NCI-H2081 treated with DMSO at 0.1 percent for 48 hours (cell line): ENCODE measurements at places on chromosomes 16 and 17.

GRCh38 chr16:47110939-47111338 lies 32.8 kb downstream of the NETO2 start:
- no peak for DNase-seq

- DNase-seq = no peak
These were observed 101.4 kb upstream of the ZFHX3 start for GRCh38 chr16:73149334-73149733.

- DNase-seq = no peak
These were observed 6.2 kb upstream of the NUPR1 start for GRCh38 chr16:28544998-28545397.

DNA sequence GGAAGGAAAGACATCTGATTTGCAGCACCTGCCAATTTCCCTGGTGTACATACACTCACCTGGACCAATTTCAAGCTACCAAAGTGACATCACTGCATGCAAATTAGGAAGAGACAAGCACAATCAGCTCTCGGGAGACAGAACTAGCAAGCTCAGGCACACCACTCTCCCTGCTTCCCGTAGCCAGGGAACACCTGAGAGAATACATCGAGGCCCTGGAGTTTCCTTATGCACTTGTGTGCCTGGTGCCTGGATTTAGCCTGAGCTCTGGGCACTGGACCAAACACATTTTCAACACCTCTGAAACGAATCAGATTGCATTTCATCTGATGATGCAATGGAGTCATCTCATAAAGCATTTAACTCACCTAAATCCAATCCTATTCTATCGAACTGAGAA lies 110.5 kb downstream of the HS3ST2 start:
- DNase-seq = no peak

DNA sequence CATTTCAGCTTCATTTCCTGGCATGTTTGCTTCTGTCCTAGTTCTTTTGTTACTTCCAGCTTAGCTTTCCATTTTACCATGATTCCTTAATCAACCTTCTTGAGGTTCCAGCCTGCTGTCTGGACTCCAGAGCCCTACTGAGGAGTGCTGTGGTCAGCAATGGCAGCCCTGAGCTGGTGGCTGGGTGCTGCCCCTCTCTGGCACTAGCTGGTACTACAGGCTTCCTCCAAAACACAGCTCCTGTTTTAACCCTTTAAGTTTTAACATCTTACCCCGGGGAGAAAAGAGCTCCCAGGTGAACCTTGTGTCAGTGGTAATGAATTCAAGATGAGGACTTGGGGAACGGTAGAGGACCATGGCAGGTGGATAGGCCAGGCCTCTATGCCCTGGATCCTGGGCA lies 395.5 kb downstream of the TMEM114 start:
- no peak for DNase-seq

DNA sequence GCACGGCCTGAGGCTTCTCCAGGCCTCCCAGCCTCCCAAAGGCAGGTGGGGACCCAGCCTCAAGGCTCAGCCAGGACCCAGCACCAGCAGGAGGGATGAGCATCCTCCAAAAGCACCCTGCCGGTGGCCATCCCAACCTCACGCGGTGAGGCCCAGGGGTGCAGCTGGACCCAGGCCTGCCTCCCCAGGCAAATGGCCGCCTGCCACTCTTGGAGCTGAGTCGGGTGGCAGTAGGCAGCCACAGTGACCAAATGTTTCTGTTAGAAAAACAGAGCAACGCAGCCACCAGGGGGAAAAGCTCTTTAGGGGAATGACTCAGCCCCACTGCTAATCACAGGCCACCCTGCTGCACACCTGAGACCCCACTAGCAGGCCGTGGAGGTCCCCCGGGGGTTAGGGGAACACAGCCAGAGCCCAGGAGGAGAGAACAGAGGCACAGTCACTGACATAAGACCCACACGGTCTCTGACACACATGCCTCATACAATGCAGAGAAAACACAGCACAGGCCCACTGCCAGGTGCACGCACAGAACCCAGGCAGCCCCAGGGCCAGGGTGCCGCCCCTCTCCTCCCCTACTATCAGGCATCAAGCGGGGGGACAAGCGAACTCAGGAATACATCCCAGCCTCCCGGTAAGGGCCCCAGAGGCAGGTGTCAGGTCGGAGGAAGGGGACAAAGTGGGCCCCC lies 12.4 kb downstream of the BCAR1 start:
- no peak for DNase-seq

DNA sequence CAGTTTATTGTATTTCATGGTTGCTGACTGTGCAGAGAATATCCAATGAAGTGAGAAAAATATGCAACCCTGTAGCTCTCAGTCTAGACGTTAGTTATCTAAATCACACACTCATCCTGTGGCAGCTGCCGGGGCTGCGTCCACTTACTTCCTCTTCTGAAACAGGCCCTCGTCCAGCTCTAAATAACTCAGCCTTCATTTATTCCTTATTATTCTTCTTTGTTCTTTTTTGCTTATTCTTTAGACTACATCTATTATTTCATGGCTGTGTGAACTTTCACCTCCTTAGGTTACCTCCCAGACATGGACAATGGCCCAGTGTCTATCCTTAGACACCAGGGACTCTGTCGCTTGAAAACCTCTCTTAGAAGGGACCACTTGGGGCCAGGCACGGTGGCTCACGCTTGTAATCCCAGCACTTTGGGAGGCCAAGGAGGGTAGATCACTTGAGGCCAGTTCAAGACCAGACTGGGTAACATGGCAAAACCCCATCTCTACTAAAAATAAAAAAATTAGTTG lies 3.4 kb upstream of the THUMPD1 start:
- DNase-seq = no peak

DNA sequence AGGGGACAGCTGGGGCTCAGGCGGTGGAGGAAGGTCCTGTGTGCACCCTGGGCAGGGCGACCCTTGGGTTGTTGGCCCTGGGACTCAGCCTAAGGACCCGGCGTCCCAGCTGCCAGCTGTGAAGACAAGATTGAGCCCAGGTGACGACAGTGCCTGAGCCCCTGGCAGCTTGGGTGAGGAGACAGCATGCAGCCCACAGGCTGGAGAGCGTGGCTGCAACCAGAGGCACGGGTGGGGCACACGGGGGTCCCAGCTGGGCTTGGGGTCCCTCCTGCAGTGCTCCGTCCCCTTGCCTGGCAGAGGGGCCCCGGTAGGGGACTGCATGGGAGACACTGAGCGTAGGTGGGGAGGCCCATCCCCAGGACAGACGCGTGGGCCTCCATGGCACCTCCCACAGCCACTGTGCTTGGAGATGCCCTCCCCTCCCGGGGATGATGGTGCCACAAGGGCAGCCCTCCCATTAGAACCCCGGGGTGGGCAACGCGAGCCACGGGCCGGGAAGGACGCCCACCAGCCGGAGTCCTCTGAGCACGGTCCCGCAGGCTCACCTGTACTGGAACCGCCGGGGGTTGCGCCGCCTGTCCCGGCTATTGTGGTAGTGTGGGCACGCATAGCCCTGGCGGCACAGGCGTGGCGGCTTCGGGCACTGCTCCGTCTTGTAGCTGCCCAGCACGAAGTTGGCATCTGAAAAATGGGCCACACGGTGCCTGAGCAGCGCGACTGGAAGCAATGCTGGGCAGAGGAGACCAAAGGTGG lies 15.5 kb downstream of the UNKL start:
- no peak for DNase-seq

DNA sequence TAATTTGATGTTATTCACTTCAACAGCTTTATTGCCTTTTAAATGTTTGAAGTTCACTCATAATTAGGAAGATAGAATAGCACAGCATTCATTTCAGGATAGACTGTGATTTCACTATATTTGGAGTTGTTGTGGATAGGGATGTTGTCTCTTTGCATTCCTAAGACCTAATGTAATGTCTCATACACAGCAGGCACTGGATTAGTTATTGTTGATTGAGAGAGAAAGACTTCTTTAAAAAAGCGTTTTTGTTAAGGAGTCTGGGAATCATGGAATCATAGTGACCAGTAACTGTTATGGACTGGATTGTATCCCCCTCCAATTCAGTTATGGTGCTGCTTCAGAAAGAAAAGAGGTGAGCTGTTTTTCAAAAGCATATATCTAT lies 122.0 kb downstream of the USP22 start:
- DNase-seq = no peak

GRCh38 chr16:22213236-22213635 lies 7.2 kb downstream of the EEF2K start:
- no peak for DNase-seq
